ENCODE measurements at places on chromosomes 12 and 14.
A peak's percentile ranks its signal among the peaks of the same experiment; 100 is the strongest.

GRCh38 chr14:56487090-56487667 lies 92.4 kb upstream of the TMEM260 start:
- no peak for DNase-seq

DNA sequence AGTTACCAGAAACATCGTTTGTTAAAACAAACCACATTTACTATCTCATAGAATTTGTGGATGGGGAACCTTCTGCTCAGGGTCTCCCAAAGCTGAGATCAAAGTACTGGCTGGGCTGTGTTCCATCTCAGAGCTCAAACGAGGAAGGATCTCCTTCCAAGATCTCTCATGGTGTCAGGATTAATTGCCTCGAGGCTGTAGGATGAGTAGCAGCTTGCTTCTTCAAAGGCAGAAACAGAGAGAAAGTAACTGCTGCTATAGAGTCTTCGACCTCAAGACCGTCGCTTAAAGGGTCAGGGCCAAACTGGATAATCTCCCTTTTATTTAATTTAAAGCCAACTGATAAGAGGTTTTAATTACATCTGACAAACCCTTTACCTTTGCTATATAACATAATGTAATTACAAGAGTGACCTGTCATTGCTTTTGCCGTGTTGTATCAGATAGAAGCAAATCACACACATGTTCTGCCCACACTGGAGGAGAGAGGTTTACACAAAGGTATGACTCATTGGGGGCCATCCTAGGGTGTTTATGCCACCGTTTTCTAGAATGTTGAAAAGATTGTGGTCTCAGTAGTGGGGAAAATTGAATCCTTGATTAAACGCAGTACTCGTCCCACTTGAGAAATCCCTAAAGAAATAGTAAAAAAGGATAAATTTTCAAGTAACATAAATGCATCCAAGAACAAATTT lies 868.8 kb upstream of the TMEM132C start:
- no peak for DNase-seq

GRCh38 chr12:110287986-110288385 lies 6.9 kb downstream of the ATP2A2 start:
- no peak for DNase-seq

GRCh38 chr12:27984275-27984674 lies 11.7 kb upstream of the PTHLH start:
- no peak for DNase-seq

- peak; percentile 67 for DNase-seq
These were observed 594 bp downstream of the ZCCHC8 start for GRCh38 chr12:122499991-122500684.

GRCh38 chr14:100111931-100112704 lies 46.9 kb downstream of the EVL start:
- no peak for DNase-seq

DNA sequence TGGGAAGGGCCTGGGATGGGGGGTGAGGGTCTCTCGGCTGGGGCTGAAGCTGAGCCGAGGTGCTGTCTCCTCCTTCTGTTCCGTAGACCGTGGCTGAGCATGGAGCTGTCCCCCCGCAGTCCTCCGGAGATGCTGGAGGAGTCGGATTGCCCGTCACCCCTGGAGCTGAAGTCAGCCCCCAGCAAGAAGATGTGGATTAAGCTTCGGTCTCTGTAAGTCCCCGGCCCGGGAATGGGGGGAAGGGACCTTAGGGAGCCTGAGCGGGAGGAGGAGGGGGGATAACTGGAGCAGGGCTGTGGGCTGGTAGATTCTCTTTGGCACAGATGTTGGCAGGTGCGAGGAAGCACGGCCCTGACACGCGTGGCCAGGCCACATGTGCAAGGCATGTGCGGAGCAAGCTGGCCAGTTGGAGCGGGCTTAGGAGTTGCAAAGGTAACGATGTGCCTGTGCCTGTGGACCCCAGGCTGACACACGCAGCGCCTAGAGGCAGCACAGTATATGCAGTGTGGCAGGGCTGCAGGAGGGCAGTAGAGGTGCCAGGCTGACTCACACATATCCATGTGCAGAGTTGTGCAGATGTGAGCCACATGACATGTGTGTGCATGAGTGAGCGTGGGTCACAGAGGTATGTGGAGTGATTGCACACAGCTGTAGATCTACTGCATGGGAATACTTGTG lies 512 bp downstream of the PDE1B start:
- no peak for DNase-seq

DNA sequence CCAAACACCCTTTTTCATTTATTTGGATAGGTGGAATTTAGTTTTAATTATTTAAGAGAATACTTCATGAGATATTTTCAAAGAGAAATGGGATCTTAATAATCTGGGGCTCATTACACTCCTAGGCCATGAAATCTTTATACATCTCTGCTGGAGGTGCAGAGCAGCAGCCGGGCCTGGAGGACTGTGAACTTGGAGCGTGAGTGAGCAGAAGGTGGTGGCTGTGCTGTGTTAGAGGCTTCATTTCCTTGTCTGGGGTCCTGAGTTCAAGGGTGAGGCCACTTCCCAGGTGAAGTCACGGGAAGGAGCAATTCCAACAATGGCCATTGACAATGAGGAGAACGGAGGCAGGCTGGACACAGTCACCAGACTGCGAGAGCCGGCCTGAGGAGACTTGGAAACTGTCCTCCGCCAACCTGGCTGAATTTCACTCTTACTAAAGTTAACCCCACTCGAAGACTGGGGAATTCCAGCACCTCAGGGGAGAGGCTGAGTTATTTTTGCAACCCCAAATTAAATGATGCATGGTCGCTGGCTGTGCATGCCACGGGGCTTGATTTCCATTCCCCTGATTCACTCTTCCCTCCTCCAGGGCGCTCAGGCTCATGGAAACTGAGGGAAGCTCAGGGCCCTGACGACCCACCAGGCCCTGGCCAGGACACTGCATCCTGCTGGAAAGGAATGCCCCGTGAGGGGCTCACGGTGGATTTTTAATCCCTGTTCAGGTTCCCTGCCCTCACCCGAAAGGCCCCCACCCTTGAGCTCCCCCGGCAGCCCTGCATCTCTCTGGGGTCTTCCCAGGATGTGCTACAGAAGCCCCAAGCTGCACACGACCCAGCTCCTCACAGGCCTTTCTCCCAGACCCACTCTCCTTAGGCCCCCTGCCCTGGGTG lies 22.6 kb upstream of the TRAF3 start:
- no peak for DNase-seq

DNA sequence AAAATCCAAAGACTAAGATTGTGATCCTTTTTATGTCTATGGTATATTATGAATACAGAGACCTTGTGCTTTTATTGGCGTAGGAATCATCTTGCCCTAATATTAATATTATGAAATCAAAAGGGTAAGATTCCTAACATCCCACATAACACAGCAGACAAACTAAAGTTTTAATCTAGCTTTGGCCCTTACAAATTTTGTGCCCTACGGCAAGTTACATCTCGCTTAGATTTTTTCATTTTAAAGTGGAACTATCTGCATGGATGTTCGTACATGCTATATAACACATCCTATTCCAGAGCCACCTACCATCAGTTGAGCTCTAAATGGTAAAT lies 217 bp upstream of the SMIM10L1 start:
- no peak for DNase-seq

Data from natural killer cell treated with Interleukin-12 subunit alpha and Interleukin-12 subunit beta and Interleukin-15 and Interleukin-18, amount 100 ng/mL, for 72 hours (primary cell).